CD4-positive, alpha-beta T cell treated with Interleukin-15 for 4 hours (primary cell): ENCODE measurements at places on chromosomes 2 and 18.

- no peak for DNase-seq
These were observed 29.4 kb downstream of the CERKL start for GRCh38 chr2:181627545-181627944.

GRCh38 chr2:27664154-27664574 is 475 bp downstream of the SLC4A1AP start:
- no peak for DNase-seq

DNA sequence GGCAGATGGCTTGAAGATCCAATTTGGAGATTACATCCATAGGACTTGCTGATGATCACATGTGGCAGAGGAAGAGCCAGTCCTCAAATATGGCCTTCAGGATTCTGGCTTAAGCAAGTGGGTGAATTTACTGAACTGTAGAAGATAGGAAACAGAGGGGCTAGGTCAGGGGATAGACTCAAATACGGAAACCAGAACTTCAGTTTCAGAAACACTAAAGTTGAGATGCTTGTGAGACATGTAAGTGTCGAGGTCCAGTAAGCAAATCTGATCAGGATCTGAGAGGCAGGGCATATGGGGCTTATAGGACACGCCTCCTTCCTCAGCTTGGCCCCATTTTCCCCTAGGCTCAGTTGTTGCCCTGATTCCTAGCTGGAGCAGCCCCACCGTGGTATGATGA is 107.7 kb downstream of the LBH start:
- no peak for DNase-seq

GRCh38 chr2:31018280-31018679 is 120.0 kb downstream of the GALNT14 start:
- DNase-seq = no peak

DNA sequence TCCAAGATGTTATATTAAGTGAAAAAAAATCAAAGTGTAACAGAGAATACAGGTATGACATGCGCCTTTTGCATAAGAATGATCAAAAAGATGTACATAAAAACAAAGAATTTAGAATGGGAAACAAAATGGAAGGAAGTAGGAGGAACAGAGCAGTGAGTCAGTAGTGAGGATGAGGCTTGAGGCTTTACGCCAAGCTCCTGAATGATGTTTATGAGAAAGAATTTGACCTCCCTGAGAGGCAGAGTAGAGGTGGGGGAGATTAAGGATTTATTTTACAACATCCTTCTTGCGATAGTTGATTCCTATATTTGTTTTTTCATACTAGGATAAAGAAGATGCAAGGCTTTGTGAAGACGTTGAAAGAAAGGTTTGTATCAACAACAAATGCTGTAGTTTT is 81.4 kb downstream of the DCDC2C start:
- DNase-seq = no peak

DNA sequence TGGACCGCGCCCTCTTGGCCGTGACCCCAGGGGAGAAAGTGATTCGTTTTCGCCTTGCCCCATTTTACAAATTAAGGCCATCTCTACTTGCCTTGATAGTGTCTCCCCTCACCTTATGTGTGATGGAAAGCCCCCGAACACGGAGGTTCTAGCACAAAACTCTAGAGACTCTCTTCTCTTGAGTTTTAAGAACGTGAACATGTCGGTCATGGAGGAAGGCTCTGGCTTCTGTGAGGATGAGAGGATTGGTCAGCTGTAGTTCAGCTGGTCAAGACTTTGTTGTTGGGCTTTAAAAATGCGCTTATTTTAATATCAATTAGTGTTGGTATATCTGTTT is 828 bp downstream of the DYNC1I2 start:
- no peak for DNase-seq

GRCh38 chr2:10253596-10254372 is 48.9 kb upstream of the HPCAL1 start:
- DNase-seq = no peak

DNA sequence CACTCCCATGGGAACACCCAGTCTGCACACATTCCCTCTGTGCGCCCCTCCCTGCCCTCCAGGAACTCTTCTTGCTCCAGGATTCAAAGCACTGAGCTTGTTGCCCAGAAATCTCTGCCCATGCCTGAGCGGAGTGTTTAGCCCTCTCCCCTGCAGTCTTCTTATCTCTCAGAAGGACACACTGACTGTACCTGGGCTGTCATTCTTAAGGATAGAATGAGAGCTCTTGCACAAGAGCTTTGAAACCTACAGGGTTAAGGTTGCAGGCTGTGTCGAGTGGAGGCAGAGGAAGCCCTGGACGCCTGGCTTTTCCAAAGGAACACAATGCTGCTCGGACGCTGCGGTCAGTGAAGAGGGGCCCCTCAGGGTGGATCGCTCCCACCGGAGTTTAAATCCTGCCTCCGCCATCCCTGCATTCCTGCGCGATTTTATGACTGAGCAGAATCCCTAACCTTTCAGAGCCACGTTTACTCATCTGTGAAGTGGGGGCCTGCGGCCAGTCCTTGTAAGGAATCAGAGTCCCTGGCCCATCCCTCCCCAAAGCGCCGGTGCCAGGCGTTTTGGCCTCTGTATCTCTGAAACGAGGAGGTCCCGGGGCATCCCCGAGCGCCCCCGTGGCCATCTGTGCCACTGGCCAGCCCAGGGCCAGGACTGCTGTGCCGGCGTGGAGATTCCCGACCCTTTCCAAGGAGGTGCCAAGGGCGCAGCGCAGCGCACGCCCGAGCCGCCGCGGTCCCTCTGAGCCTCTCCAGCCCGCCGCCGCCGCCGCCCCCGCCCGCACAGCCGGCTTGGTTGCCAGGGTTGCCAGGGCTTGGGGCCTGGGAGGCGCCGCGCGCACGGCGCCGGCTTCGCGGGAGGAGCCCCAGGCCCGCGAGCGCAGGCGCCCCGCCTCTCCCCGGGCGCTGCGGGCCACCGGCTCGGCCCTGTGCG is 58.9 kb downstream of the FAM168B start:
- DNase-seq = no peak

DNA sequence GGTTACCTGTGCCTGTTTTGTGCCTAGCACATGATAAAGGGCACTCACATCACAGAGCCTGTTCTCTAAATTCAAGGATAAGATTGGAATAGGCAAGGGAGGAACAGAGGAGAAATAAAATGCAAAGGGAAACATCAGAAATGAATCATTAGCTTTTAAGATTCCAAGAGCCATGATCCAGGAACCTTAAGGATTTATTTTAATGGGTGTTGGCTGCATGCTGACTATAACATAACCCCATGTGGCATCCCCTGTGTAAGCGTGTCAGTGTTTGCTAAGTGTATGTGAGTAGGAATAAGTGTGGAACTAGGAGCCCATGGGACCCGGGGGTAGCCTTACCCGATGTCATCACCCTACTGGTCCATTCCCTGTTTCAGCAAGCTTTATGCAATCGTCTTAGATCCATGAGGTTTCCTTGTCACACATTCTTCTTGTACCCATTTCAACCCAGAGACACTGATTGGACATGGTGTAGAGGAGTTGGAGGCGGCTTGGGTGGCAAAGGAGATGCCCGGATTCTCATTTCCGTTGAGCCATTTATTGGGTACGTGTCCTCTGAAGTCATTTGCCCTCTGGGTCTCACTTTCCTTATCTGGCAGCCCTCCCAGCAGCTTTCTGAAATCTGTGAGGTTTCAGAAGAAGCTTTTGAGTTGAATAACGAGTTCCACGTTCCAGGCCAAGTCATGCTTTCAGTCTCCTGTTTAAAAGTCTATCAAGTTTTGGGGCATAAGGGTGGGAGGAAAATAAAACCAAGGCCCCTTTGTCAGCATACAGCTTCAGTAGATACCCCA is 117.0 kb downstream of the MGAT5 start:
- DNase-seq = no peak

DNA sequence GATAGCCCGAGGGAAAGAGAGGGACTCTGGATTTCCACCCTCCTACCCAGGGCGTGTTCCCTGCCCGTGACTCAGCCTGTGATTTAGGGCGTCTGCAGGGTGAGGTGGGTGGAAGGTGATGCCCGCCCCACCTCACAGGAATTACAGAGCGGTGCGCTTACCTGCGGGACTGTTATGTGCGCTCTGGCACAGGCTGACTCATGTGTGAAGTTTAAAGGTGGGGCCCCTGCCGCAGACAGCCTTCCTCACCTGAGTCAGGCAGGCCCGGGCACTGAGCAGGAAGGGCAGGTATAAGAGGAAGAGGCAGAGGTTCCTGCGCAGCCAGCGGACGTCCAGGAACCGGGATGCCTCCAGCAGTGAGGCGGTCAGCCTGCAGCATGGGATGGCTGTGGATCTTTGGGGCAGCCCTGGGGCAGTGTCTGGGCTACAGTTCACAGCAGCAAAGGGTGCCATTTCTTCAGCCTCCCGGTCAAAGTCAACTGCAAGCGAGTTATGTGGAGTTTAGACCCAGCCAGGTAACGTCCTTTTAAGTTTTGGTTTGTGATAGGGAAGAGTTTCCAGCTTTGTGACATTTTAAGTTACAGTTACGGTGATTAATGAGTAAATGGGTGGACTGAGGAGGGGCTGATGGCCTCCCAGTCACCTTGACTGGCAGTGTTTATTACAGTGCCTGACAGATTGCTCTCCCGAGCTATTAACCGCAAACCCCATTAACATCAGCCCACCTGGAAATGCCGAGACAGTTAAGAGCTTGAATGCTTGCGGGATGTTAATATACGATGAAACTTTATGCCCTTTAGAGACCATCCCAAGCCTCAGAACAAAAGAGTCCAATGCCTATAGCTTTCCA is 141.6 kb upstream of the TTC39C start:
- DNase-seq = peak; percentile 69

GRCh38 chr2:49978341-49978740 is 824.0 kb upstream of the FSHR start:
- no peak for DNase-seq

DNA sequence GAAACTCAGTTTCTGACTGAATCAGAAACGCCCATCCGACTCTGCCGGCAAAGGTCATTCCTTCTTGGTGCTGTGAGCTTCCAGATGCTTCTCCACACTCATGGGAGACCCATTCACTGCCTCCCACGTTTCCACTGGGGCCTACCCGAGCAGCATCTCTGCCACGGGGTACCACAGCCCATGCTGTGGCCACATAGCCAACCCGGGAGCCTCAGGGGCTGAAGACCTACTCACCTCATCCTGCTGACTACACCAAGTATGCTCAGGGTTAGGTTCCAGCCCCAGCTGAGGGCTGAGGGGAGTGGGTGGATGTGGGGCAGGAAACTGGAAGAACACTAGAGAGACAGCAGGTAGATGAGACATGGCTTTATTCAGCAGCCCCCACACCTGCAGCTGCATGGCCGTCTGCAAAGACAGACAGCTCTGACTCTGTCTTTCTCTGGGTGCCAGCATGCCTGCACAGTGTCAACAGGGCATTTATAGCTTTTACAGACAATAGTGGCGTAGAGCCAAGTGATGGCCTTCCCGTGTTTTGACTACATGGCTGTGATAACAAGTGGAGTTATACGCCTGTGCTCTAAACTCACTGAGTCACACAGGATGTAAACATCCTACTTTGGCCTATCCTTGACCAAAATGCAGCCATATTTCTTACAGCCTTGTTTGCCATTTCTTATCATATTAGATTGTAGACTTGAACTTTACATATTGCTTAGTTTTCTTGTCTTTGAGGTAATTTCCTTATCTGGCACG is 16.5 kb upstream of the KLHL23 start:
- no peak for DNase-seq

- DNase-seq = no peak
These were observed 200.3 kb upstream of the ACVR2A start for GRCh38 chr2:147644491-147644890.

GRCh38 chr2:224884188-224884587 is 158.1 kb downstream of the DOCK10 start:
- DNase-seq = no peak

GRCh38 chr18:38305961-38306360 is 740.4 kb upstream of the CELF4 start:
- no peak for DNase-seq

DNA sequence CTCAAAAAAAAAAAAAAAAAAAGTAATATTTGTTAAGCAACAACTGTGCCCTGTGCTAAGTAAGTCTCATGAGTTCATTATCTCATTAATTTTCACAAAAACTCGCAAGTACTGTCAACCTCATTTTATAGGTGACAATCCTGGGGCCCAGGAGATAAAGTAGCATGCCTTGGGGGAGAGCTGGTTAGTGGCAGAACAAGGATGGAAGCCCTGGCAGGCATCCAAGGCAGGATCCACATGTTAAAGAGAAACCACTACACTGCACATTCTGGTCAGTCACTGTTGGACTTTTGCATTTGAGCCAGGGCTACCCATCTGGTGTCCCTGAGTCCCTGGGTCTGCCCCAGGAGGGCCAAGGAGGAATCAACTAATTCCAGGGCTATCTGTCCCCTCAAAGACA is 54.6 kb downstream of the ZFP36L2 start:
- no peak for DNase-seq

DNA sequence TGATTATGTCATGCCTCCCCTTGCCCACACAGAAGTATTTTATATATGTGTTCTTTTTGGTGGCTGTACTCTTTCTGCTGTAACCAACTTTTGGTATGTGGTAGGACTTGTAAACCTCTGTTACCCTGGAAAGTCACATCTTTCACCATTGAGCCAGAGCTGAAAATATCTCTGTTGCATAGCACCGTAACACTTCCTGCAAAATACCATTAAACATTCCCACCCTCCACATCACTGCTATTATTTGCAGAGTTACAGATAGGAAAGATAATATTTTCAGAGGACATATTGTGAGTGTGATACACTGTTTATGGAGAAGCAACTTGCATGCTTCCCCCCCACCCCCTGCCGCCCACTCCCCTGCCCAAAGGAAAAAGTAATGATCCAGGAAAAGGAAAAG is 44.8 kb downstream of the CAB39 start:
- no peak for DNase-seq

- DNase-seq = no peak
These were observed 1296.0 kb upstream of the NXPH2 start for GRCh38 chr2:140076164-140076563.

DNA sequence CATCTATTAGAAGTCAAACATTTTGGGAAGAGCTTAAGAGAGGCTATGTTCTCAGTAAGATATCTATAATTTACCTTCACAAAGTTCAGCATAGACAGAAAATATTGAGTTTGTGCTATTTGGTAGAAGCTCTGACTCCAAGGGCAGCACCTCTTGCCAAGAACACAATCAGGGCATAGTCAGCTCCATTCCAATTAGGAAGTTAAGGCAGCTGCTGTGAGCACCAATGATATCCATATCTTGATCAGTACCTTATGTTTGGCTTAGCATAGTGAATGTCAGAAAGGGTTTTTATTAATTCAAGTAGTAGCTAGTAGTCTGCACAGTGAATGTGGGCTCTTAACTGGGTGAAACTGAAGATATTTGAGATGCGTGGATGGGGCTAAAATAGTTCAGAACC is 86.4 kb upstream of the SPRED2 start:
- no peak for DNase-seq

DNA sequence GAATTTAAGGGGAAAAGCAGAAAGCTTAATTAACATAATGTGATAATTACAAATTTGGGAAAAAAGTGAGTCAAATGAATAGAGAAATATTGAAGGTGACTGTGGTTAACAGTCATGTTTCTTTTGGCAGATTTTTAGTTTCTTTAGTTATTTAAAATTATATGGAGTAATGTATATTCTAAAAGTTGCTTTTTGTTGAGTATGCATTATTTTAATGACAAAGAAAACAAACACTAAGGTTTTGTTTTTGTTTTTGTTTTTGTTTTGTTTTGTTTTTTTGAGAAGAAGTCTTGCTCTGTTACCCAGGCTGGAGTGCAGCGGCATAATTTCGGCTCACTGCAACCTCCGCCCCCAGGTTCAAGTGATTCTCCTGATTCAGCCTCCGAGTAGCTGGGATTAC is 30.3 kb upstream of the MTCL1 start:
- DNase-seq = no peak

- no peak for DNase-seq
These were observed 158.9 kb upstream of the GLI2 start for GRCh38 chr2:120576509-120577474.
